Activated T-cell treated with anti-CD3 and anti-CD28 coated beads, Interleukin-2, amount 50 U/mL, for 48 hours (primary cell): ENCODE measurements at places on chromosomes 12 and 14.

DNA sequence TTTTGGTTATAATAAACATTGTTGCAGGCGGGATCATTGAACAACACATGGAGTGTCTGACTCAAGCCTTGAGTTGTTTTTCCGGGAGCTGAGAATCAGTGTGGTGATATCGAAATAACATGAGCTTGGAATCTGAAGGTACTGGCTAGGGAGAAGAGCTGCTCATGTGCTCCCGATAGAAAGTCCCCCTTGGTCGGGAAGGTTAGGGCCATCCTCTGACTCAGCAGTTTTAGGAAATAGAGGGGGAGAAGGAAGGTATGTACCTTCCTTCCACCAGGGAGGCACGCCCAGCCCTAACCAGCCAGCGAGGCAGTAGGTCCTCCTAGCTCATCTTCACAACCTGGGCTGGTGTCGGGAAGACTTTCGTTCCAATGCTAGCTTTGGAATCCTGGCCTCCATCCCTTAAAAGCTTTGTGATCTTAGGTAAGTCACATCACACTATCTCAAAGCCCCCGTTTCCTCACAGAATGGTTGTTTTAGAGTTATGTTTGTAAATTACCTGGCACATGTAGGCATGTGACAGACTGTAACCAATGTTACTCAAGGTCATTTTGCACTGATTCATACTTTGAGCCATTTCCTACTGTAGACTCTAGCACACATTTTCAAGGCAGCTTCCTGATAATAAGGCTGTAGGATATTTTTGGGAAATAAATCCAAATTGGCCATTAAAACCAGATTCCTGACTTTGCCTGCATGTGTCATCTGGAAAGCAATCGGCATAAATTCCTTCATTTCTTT is 1.9 kb upstream of the RAB35 start:
- no peak for DNase-seq

GRCh38 chr12:24933694-24934407 is 15.1 kb downstream of the BCAT1 start:
- no peak for DNase-seq

GRCh38 chr14:39176263-39177167 is 1.5 kb downstream of the PNN start:
- DNase-seq, result no peak

DNA sequence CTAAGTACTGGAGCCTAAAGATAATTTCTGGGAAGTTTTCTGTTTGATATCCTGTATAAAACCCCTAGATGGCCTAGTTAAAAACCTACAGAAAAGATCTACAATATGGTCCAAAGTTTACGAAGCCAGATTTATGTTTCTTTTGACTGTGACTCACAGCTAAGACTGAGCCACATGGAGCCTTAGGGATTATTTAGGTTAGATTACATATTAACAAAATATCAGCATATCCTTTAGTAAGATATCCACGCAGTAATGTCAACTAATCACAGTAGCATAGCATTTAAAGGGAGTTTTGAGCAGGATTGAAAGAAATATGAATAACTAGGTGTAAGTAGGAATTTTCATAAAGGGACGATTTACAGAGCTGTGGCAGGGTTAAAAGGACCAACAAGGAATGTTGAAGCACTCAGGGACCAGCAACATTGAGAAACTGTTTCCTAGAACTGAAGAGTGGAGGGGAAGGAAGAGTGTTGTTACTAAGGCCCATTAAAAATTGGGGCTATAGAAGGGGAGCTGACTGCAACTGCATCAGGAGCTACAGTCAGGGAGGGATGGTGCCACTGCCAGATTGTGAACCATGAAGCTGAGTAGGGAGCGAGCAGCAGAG is 155.5 kb downstream of the DACT1 start:
- DNase-seq, result no peak

- DNase-seq, result no peak
These were observed 9.1 kb upstream of the CCDC198 start for GRCh38 chr14:57502586-57503254.

DNA sequence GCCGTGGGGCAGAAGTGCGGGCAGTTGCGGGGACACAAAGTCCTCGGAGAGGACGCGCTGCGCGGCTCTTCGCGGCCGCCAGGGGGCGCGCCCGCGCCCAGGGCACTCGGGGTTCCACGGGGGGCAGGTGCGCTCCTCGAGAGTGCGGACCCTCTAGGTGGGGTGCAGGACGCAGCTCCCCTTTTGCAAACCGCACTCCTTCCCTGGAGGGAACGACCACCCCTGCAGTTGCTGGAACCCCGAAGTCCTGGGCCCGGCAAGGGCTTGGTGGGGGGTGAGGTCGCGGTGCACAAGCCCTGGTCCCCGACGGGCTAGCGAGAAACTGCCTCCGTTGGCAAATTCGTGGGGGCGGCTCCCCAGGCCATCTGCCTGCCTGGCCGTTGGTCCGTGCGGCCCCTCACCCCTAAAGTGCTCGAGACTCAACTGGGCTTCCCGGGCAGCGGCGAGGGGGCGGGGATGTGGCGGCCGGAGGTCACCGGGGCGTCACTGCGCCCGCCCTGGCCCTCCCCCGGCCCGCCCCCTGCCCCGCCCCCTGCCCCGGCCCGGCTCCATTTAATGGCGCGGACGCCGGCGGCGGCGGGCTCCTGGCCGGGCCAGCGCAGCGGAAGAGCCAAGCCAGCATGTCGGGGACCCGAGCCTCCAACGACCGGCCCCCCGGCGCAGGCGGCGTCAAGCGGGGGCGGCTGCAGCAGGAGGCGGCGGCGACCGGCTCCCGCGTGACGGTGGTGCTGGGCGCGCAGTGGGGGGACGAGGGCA is at the start of gene ADSS1:
ADSS1 (plus strand) TSS at position 579 of the 756 bp plus-strand sequence; CDS start at position 621, 42 bp downstream.
- peak; percentile 81 for DNase-seq

- DNase-seq, result no peak
These were observed 153.7 kb downstream of the AACS start for GRCh38 chr12:125218952-125219351.

DNA sequence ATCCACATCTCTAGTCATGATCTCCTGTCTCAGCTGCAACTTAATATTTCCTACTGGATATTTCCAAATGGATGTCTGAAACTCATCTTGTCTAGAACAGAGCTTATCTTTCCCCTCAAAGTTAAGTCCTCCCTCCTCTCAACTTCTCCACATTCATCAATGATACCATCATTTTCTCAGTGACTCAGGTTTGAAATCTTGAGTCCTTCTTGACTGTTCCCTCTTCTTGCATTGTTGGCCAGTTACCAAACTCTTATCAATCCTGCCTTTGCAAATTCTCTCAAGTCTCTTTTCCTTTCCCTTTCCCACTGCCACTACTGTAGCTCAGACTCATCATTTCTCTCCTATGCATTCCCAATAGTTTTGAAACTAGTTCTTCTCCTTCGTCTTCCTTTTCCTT is 14.3 kb upstream of the CHURC1 start:
- DNase-seq, result no peak

- no peak for DNase-seq
These were observed 79.2 kb upstream of the CLMN start for GRCh38 chr14:95398630-95399547.

DNA sequence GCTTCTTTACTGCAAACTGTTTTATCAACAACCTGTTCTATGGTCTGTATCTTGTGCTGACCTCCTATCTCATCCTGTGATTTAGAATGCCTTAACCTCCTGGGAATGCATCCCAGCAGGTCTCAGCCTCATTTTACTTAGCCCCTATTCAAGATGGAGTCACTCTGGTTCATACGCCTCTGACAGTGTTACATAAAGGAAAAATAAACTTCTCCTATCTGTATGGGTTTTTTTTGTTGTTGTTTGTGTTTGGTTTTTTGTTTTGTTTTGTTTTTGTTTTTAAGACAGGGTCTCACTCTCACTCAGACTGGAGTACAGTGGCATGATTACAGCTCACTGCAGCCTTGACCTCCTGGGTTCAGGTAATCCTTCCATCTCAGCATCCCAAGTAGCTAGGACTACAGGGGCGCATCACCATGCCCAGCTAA is 62.1 kb downstream of the RESF1 start:
- DNase-seq, result no peak

GRCh38 chr14:72699443-72699842 is 194.5 kb downstream of the DPF3 start:
- DNase-seq, result no peak

DNA sequence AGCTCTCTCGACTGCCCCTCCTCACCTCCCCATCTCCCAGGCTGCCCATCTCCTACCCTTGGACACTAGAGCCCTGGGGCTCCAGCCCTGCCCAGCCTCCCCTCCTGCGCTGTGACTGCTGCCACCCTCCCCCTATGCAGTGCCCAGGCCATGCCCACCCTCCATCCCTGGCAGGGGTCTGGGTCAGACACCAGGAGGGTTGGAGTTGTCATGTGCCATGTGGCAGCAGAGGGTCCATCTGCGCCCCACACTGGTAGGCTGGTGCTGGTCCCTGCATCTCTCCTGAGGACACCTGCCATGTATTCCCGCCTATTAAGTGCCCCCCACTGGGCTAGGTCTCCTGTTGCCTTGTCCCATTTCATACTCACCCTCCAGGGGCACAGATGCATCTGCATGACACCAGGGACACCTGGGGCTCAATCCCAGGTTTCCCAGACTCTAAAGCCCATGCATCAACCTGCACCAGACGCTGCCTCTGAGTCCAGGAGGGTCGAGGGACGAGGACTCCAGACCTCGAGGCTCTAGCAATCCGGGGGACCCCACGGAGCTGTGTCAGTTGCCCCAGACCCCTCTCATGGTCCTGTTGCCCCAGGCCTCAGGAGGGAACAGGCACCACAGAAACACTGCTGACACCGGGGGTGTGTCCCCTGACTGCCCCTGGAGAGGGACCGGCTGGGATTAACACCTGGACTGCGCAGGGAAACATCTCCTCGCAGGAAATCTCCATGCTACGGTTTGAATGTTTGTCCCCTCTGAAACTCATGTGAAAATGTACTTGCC is 23.4 kb upstream of the SFSWAP start:
- DNase-seq, result no peak

DNA sequence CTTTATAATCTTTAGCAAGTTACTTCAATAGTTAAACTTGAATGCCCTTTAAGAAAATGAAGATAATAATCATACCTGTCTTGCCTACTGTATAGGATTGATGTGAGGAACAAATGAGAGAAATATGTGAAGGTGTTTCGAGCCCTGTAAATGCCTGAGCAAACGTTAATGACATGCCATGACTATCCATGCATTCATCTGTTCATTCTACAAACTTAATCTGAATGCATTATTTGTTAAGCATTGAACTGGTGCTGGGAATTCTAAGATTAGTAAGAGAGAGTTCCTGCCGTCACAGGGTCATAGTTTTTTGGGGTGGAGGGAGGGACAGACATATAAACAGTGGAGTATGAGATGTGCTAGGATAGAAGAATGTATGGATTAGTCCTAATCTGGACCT is 111.5 kb upstream of the PRICKLE1 start:
- no peak for DNase-seq

GRCh38 chr14:87196436-87196835 is 796.5 kb downstream of the GALC start:
- no peak for DNase-seq

DNA sequence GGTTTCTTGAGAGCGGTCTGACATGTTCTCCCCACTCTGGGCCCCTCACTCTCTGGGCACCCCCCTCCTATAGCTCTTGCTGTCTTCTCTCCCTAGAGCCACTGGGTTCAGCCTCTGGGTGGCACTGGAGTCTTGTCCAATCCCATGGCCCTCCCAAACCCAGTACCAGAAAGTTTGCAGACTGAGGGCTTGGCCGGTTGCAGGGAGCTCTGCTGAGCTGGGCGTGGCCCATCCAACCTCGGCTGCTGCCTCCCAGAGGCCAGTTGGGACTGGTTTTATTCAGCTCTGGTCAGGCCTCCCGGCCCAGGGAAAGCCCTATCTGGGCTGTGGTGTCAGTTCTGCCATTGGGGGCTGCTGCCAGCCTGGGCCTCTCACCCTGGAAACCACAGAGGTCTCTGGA is 37.9 kb downstream of the ISCA2 start:
- no peak for DNase-seq

GRCh38 chr14:50978529-50978871 is 34.2 kb upstream of the PYGL start:
- DNase-seq, result no peak

GRCh38 chr14:85195872-85196477 is 334.0 kb upstream of the FLRT2 start:
- no peak for DNase-seq

- no peak for DNase-seq
These were observed 19.4 kb upstream of the EIF5 start for GRCh38 chr14:103314496-103315277.

- DNase-seq, result no peak
These were observed 111.6 kb downstream of the TSPAN8 start for GRCh38 chr12:71046215-71046614.

- DNase-seq, result no peak
These were observed 88.0 kb downstream of the EPS8 start for GRCh38 chr12:15701206-15701605.

- DNase-seq, result no peak
These were observed 19.0 kb downstream of the A2M start for GRCh38 chr12:9096563-9097176.
